ENCODE measurements at places on chromosomes 4 and X. TPM values are rescaled to one million over a fixed set of nuclear protein-coding genes. Genes with fewer than 3 reads are reported as not detected.
A peak's percentile ranks its signal among the peaks of the same experiment; 100 is the strongest.

Gene ARHGEF9
- 6.4 TPM for polyA plus RNA-seq

Gene EREG
- not detected for polyA plus RNA-seq

Gene CCSER1
- polyA plus RNA-seq: 0.02 TPM

Gene NPY2R
- 0.05 TPM for polyA plus RNA-seq

Gene PLAC8
- 11.2 TPM for polyA plus RNA-seq

DNA sequence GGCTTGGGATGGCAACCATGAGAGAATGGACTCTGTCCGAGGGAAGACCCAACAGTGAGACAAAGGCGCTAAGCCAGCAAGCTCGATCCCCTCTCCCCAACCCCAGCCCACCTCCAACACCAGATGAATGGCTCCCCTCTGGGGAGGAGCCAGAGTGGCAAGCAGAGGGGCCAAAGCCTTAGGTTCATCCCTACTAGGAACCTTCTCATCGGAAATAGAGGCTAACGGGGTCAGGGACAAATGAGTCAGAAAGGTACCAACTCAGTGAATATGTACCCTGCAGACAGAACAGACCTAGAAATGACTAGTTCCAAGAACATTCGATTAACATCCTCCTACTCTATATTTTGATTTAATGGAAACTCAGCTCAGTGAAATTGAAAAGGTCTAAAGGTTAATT, 73.9 kb downstream of the NSG1 start:
- no peak for DNase-seq

DNA sequence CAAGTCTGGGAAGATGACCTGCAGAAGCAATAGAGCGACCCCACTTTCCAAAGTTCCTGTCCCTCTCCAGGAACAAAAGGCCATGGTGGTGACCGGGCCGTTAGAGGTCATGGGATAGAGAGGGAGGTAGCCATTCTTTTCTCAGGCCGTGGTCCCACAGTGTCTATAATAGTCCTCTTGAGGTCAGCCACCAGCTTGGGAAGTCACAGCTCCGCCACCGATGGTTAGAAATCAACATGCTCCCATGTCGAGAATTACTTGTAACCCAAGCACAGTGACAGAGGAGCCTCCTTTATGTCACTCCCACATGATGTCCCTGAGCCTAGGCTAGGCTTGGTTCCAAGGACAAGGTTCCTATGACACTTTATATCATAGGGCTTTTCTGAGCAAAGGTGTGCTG, 48.3 kb upstream of the CBR4 start:
- DNase-seq: no peak

DNA sequence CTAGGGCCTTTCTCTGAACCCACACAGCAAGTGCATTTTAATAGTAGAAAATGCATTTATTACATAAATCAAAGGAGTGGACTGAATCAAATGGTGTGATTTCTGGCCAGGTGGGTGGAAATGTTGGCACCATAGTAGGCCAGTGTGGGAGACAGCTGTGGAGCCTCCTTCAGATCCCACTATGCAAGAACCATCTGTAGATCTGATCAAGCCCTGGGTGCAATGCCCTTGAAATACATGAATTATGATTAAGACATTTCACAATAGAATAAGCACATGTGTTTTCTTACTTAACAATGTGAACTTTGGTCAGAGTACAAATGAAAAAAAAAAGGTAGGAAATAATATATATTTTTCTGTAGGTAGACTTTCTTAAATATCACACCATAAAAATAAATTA, 204.3 kb downstream of the PCDH7 start:
- no peak for DNase-seq

DNA sequence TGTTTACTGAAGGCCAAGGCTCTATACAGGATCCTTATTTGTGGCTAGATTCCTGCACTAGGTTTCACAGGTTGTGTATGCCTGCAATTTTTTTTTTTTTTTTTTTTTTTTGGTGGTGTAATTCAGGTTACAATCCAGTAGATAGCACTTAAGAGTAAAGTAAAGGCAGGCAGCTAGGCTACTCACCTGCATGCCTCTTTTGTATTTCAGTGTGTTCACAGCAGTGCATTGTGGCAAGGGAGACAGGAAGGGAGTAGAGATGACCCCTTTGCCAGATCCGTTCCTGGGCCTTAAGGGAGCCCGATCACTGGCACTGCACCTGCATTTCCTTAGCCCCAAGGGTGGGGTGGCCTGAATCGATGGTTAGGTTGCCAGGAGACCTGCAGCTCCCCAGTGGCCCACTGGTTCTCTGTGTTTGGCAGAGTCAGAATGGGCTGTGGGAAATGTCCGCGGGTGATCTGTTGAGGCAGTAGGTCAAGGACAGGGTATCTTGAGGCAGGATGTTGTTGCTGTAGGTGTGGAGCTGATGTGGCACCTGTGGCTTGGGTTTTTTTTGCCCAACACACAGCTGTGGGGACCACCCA, 374.9 kb upstream of the AADAT start:
- no peak for DNase-seq

DNA sequence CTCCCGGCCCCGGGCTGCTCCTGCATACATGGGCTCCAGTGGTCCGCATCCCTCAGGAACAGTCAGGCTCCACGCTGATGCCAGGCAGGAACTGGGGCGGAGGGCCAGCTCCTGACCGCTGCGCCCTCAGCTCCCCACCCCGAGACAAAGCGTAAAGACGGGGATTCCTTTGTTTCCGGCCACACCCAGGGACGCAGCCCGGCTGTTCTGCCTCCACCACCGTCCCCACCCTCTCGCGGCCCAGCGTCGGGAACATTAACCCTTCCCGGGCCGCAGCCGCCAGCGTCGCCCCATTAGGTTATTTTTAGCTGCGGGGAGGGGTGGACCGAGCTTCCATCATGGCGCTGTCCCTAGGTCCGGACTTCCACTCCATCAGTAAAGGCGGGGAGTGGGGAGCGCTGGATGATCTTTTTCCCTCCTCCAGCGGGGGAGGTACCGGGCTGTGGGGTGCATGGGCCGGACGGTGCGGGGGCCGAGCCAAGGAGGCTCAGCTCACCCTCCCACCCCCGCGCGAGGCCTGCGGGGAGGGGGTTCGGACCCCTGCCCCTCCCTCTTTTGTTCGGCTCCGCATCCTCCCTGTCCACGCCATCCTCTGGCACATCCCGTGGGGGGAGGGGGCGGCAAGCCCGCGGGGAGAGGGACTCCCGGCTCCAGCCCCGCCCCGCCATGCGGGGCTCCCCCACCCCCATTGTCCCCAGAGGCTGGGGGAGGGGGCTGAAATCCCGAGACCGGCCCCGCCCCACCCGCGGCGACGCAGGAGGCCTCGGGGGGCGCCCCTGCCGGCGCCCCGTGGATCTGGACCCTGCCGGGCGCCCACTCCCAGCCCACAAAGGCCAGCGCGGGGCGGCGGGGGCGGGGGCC, 5.3 kb downstream of the CRMP1 start:
- DNase-seq: peak; percentile 84

GRCh38 chr4:2806390-2807355, 13.8 kb downstream of the SH3BP2 start:
- DNase-seq: peak; percentile 52

GRCh38 chrX:38142610-38143009, 78.1 kb downstream of the SRPX start:
- DNase-seq: no peak

GRCh38 chr4:109914322-109914721, 1.6 kb downstream of the EGF start:
- no peak for DNase-seq

- peak; percentile 46 for DNase-seq
Measured at GRCh38 chr4:84498203-84498934, 723 bp downstream of the NKX6-1 start.

DNA sequence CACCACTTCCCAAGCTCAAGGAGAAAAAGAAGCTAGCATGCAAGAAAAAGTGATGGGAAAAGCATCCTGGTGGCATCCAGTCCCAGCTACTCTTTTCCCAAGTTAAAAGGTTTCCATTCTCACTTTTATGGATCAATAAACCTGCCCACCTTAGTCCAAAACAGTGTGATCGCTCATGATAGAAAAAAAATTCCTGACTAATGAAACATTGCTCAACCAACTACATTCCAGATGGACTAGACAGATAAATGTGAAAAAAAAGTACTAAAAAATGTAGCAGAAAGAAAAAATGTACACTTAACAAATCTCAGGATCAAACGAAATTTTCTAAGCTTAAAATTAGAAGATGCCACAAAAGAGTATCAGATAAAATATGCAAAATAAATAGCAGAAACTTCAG, 312.2 kb downstream of the TMA16 start:
- no peak for DNase-seq

GRCh38 chr4:47271291-47271690, 192.2 kb downstream of the COMMD8 start:
- DNase-seq: no peak

GRCh38 chr4:81031796-81032551, 1.5 kb downstream of the BMP3 start:
- no peak for DNase-seq

DNA sequence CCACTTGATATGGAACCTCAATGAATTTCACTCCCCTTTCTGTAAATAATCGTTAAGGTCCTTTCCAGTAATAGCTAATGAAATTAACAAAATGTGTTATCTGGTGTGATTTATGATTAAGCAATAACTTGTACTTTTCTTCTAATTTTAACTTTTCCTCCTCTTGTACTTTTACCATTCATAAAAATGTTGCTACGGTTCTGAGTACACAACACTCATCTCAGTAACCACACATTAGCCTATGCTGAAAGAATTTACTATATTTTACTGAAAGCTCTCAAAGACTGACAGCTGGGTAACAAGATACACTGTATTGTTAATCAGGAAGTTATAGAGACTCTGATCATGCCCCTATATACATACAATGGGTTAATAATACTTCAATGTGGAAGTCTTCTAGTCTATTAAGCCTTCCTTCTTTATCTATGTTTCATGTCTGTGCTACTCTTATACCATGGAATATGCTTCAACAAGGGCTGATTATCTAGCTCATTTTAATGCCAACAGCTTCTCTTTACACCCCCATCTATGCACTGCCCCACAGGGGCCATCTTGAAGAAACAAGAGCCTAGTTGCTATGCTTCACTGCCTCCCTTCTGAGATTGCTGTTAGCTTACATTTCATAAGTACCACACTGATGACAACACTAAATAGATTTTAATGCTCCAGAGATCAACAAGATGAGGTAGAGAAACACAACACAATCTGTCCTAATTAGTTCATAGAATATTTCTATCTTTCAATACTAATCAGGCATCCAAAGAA, 39.1 kb downstream of the LAMP2 start:
- DNase-seq: no peak

- DNase-seq: no peak
Measured at GRCh38 chr4:147094238-147094637, 148.6 kb upstream of the TTC29 start.

- DNase-seq: no peak
Measured at GRCh38 chrX:71315917-71316316, 14.4 kb downstream of the ITGB1BP2 start.

DNA sequence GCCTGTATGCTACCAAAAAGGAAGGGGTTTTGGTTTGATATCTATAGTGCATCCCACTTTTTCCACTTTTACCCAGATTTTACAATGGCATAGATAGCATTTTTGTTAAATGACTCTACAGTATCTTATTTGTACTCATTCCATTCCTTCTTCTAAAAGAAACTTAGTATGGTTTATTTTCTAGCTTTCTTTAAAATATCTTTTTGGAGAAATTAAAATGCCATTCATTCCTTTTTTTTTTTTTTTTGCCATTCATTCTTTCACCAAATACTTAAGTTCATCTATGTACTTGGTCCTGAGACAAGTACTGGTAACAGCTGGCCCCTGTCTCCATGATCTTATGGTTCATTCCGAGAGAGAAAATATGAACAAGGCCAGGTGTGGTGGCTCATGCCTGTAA, 49.1 kb downstream of the MID1 start:
- DNase-seq: no peak

GRCh38 chr4:158769175-158769921, 522 bp downstream of the FNIP2 start:
- no peak for DNase-seq

GRCh38 chrX:66020631-66021334, 19.1 kb downstream of the VSIG4 start:
- DNase-seq: no peak

DNA sequence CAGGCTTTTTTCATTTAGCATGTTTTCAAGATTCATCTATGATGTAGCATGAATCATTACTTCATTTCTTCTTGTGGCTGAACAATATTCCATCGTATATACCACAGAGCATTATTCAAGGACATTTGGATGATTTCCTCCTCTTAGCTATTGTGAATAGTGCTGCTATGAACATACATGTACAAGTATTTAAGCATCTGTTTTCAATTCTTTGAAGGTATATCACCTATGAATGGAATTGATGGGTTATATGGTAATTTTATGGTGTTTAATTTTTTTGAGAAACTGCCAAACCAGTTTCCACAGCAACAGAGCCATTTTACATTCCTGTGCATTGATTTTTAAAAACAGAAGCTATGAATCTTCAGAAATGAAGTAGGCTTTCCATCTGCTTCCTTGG, 36.1 kb upstream of the WDR19 start:
- DNase-seq: no peak

- no peak for DNase-seq
Measured at GRCh38 chrX:142483965-142484364, 278.9 kb upstream of the MAGEC2 start.

DNA sequence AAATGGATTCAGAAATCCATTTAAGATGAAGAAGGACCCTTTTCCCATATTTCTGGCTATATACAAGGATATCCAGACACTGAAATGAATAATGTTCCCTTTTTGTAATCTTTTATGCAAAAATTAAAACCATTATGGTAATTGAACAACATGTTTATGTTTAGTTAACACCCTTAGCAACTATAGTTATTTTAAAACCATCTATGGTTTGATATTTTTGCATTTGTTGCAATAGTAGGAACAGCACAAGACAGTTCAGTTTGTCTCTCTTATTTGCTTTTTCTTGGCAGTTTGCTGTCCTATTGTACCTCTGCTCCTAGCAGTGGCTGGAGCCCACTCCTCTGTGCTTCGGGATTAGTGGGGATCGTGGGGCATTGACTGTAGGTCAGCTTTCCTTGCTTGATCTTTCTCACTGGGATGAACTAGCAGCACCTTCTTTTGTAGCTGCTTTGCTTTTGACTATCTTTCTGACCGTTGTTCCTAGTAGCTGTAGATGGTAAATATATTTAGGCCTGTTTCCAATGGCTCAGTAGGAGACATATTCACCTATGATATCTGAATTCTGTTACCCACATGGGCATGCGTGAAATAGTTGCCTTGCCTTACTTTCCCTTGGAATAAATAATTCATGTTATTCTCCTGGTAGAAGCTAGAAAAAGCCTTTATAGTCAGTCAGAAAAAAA, 12.8 kb downstream of the HTT start:
- no peak for DNase-seq

Measured in SK-N-SH (cell line).